ENCODE measurements at places on chromosomes 5 and 9.
A peak's percentile ranks its signal among the peaks of the same experiment; 100 is the strongest.

- DNase-seq = no peak
Observed at GRCh38 chr5:160923936-160924710, 72.1 kb upstream of the ATP10B start.

- no peak for DNase-seq
Observed at GRCh38 chr9:137052293-137052692, 1.6 kb downstream of the ENTPD2 start.

GRCh38 chr9:131095666-131096268 is 564 bp upstream of the AIF1L start:
- DNase-seq = no peak

- no peak for DNase-seq
Observed at GRCh38 chr5:114185274-114185673, 176.6 kb upstream of the KCNN2 start.

DNA sequence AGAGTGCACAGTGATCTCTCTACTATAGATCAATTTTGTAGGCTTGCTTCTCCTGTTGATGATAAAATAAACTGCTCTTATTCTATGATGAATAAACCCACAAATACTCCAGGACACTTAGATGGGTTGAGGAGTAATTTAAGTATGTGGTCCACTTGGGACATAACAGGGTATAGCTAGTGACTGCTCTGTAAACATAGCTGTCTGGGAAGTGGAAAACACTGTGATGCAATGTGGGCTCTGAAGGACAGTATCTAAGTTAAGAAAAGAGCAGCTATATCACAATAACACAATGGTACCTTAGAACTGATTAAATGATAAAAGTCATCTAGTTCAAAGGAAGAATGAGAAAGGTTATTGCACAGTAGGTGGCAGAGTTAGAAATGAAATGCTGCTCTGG is 294.3 kb upstream of the HAPLN1 start:
- no peak for DNase-seq

DNA sequence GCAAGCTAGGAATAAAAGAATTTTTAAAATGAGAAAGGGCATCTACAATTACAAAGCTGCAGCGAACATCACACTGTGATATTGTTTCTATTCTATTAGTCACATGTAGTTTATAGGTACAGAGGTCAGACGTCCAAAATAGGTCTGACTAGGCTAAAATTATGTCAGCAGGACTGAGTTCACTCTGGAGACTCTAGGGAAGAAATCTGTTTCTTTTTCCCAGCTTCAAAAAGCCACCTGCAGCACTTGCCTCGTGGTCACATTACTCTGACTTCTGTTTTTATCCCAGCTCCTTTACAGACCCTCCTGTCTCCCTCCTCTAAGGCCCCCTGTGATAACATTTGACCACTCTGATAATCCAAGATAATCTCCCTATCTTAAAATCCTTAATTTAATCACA is 5.1 kb upstream of the CKS2 start:
- no peak for DNase-seq

DNA sequence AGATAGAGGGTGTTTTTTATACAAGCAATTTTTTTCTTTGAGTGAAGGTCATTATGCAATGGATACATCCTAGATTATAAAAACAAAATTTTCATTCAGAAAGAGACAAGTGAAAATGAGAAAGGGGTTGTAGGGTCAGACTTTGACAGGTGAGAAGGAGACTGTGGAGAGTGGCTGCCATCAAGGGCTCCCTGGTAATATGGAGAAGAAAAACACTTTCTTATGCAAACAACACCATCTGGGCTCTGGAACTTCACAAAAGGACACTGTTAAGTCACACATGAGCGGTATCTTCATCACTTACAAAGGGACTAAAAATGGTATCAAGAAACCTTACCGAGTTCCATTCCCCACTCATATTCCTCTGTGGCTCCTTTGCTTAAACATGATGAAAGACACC is 23.5 kb downstream of the C7 start:
- DNase-seq = no peak

GRCh38 chr5:175484829-175485228 is 6.5 kb downstream of the SFXN1 start:
- no peak for DNase-seq

DNA sequence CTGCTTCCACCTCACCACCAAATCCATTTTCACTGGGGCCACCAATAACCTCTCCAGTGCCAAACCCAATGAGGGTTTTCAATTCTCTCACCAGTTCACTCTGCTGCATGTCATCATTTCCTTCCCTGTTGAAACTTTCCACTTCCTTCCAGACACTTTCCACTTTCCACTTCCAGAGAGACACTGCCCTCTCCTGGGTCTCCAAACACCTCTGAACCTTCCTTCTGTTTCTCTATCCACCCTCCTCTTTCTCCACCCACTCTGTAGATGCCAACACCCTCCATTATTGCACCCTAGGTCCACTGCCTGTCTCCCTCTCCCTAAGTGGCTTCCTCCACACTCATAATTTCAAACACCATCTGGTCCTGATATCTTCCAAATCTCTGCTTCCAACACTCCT is 39.6 kb downstream of the PDE6A start:
- DNase-seq = no peak

DNA sequence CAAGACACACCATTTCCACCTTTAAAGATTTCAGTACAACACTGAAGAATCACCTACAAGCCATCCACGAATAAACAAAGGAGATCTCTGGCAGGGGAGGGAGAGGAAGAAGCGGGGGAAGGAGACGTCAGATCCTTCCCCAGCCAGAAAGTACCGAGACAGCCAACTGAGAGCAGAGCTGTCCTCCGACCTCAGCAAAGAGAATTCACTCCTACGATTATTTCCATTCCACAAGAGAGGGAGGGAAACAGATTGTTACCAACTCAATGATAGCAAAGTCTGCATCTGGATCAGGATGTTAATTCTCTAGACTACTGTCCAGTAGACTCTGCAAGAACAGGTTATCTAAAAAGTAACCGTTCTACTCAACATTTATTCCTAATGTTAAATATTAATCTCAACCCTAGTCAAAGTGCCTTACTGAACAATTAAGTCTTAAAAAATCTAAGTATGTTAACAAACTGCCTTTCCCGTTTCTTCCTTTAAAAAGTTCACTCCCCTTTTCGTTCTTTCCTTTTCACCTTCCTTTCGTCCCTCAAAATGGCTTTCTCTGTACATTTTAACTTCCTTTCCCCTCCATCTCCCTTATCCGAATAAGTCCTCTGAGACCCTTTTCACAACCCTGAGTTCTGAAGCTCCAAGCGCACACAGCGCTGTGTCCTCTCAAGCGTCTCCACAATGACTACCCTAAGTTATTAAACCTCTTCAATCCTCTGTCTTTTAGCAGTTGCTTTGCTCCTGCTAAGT is 1.4 kb downstream of the CHD1 start:
- peak; percentile 72 for DNase-seq

GRCh38 chr5:56457887-56458812 is 225.0 kb upstream of the ANKRD55 start:
- DNase-seq = no peak

DNA sequence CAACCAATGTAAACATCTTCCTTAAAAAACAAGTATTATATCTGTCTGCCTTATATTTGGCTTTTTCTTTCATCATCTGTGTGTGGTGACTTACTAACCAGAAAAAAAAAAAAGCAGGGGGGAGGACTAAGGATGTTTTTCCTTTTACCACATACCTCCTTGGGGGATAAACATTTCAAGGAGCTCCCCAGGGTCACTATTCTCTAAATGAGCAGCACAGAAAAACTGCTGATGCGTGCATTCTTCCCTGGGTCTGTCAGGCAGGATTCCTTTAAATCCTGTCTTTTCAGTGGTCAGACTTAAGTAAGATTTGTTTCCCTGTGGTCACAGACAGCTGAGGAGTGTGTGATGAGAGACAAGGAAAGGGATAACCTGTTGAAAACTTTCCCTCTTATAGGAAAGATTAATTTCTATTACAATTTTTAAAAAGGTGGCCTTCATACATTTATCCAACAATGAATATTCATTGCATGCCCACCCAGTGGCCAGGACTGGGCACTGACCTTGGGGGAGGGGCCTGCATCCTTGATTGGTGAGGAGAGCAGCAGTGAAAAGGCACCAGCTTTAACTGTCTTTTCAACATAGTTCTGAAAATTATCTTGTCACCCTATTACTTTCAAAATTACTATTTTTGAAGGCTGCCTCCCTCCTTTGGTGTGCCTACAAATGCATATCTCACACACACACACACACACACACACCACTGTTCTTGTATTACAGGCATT is 123.1 kb downstream of the TLE4 start:
- DNase-seq = no peak

- no peak for DNase-seq
Observed at GRCh38 chr5:111929261-111929660, 172.3 kb upstream of the NREP start.

DNA sequence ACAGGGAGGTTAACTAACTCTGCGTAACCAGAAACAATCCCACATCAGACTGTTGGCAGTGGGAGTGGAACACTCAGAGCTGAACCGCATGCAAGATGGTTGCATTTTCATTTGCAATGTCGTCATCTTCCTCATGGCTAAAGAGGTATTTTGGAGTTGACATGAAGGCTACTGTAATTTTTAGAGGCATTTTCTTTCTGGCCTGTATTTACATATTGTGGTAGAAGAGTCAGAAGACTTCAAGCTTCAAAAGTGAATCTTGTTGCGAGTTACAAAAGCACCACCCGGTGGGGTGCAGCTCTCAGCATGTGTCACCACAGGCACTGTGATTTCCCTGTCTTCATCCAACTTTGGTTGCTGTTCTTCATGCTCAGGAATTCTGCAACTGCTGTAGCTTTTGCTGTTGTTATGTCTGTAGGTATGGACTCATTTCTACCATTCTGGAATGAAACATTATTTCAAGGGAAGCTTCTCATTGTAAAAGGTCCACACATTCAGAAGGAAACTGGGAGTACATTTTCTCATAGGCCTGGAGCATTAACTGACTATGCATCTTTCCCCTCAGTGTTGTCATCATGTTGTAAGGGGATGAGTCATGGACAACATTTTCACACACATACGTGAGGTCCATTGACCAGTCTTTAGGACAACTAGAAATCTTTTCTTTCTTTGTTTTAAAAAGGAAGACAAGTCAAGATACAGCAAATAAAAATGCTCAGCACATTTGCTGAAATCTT is 35.4 kb upstream of the GDNF start:
- DNase-seq = no peak

- no peak for DNase-seq
Observed at GRCh38 chr5:102722931-102723330, 32.2 kb upstream of the PAM start.

GRCh38 chr5:88834499-88834898 is 48.5 kb downstream of the MEF2C start:
- no peak for DNase-seq

DNA sequence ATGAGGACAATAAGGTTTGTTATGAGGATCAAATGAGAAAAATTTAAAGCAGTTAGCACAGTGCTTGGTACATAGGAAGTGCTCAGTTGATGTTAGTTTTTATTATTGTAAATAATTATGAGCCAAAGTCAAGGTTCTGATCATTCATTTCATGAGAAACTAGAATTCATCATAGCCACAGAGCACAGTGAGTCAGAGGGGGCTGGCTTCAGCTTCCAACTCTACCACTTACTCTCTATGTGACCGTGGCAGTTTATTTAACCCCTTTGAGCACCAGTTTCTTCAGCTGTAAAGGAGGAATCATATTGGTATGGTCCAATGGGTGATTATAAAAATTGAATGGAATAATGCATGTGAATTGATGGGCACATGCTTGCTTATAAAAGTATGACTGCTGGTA is 39.4 kb downstream of the KLHL3 start:
- DNase-seq = no peak

- DNase-seq = no peak
Observed at GRCh38 chr5:175118700-175119309, 325.2 kb downstream of the DRD1 start.
